ENCODE measurements at places on chromosomes 7 and 10.

DNA sequence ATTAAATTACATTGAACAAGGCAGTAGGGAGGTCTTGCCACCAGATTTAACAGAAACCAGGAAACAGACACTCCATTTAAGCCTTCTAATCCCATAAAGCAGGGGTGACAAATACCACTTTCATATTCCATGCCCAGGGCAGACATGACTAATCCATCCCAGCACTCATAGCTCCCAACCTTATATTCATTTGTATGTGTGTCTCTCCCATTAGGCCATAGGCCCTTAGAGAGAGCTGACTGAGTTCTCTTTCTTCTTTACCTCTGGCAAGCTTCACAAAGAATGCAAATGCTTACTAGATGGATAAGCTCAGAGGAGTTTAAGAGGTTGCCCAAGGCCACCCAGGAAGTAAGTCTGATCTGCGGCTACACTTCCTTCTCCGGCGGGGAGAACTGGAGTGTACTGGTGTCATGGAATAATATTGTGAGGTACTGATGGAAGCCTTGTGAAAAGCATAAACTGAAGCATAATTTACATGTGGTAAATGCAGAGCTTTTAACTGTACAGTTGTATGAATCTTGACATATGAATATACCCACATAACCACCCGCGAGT is 239.7 kb upstream of the HABP2 start:
- DNase-seq = no peak

- DNase-seq = no peak
These were observed 39.7 kb upstream of the SEMA3D start for GRCh38 chr7:85226361-85227085.

DNA sequence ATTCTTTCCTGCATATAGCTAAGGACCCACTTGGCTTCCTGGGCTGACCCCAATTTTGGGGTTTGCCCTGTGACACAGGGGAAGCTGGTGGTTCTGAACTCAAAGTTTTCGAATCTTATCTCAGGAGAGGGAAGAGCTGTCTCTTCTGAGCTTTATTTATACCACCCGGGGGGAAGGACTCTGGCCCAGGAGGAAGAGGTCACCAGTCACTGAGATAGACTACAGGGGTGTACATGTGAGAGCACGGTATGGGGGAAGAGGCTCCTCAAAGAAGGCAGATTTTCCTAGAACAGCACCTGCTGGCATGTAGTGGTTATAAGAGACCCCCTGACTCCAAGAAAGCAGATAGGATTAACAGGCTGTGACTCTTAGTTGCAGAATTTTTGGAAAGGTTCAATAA is 101.8 kb upstream of the ELMO1 start:
- DNase-seq = no peak

DNA sequence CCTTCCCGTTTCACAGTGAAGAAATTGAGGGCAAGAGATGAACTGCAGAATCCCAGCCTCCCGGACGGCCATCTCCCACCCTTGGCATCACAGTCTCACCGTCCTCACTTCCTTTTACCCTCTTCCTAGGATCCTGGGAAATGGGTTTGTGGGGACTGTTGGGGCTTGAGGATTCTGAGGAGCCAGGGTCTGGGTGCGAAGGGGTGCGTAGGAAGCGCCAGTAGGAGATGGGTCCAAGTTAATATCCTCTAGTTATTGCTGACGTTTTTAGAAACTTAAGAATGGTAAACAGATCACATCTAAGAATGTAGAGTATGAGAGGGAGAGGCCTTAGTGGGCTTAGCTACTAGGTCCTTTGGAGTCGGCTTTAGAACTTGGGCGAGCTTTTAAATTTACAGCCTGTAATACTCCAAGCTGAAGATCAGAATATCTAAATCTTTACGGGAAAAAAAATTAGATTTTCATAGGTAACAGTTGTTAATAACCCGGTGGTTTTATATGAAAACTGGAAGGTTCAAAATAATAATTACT is 696 bp downstream of the MALSU1 start:
- DNase-seq = no peak

DNA sequence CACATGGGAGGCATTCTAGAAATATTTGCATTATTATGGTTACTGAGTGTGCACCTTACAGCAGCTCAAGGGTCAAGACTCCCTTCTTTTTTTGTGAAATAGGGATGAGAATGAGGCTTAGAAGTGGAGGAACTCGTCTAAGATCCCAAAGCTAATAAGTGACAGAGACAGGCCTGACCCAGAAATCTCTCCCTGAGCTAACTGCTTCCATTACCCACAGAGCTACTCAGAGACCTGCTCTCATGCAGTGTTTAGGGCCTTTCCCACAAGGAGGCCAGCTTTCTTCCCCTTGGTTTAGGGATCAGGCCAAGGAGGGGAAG is 301.7 kb downstream of the RPS24 start:
- no peak for DNase-seq

- DNase-seq = no peak
These were observed 84.4 kb upstream of the ANLN start for GRCh38 chr7:36305226-36305625.

- no peak for DNase-seq
These were observed 1025.0 kb upstream of the CELF2 start for GRCh38 chr10:9992661-9993060.

DNA sequence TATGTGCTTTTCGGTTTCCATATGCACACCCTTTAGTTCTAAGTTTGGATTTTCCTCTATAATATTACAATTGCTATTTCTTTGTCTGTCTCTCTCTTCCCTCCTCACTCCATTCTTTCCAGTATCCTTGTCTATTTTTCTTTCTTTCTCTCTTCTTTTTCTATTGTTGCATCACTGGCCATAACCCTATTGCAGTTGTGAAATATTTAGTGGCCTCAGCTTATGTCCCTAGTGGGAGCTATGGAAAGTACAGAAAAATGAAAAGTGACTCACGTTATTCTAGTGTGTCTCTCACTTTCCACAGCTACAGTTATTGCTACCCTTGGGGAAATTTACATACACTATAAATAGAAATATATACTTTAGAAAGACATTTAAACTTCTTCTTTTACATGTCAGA is 59.1 kb downstream of the CNTNAP2 start:
- no peak for DNase-seq

- DNase-seq = no peak
These were observed 37.6 kb downstream of the FHIP2A start for GRCh38 chr10:114859222-114859621.

DNA sequence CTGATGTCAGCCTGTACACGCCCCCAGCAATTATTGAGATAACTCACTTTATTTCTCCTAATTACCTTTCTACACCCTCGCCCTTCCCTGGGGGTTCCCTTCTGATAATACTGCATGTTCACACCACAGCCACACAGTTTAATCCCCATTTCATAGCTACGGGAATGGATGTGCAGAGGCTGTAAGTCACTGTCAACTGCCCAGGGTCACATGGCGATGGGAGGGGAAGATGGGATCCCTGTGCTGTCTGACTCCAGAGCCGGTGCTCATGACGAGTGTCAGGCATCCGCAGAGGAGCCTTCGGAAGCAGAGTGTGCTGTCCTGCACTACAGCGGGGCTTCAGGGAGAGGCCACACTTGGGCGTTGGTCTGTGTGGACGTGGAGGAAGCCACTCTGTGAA is 688.7 kb downstream of the SDK1 start:
- DNase-seq = no peak

- DNase-seq = no peak
These were observed 44.4 kb upstream of the GAD2 start for GRCh38 chr10:26172131-26172530.
